Vagina (tissue), 2 donors: ENCODE measurements at places on chromosomes 1 and 21. TPM values are rescaled to one million over a fixed set of nuclear protein-coding genes. Genes with fewer than 3 reads are reported as not detected.
A peak's percentile ranks its signal among the peaks of the same experiment; 100 is the strongest.

- H3K27me3 ChIP-seq: no peaks in the 10 kb centered on the region
- no peaks in the 10 kb centered on the region for H3K4me1 ChIP-seq
- no peaks in the 10 kb centered on the region for H3K36me3 ChIP-seq
- no peak for DNase-seq
- H3K4me3 ChIP-seq: no peak overlapping the region
Measured at GRCh38 chr1:223558512-223558911, 107.0 kb downstream of the CAPN8 start.

- no peaks in the 10 kb centered on the region for H3K4me1 ChIP-seq
- no peak overlapping the region for H3K4me3 ChIP-seq
- no peaks in the 10 kb centered on the region for H3K27me3 ChIP-seq
- DNase-seq: no peak
- H3K27ac ChIP-seq: no peak overlapping the region
Measured at GRCh38 chr1:227397354-227397978, 79.2 kb upstream of the CDC42BPA start.

- no peak overlapping the region for H3K27ac ChIP-seq
- no peaks in the 10 kb centered on the region for H3K36me3 ChIP-seq
- no peaks in the 10 kb centered on the region for H3K27me3 ChIP-seq
- no peak overlapping the region for H3K4me3 ChIP-seq
- peaks cover 39% of the 10 kb centered on the region for H3K4me1 ChIP-seq
- DNase-seq: no peak
Measured at GRCh38 chr1:91567583-91567982, 66.9 kb downstream of the CDC7 start.

DNA sequence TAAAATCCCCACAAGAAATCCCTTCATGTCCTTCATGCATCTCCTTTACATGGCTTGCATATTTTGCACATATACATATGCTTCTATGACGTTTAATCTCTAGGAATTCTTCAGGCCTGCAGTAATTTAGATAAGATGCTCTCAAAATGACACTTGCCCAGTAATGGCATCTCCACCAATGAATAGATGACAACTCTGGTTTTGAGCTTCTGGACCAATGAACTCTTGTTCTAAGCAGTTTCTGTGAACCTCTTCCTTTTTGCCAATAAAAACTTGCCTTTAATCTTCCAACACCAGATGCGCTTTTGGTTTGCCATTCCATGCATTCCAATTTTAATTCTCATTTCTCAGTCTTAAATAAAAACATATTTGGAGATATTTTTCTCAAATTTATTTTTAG lies 189.8 kb upstream of the OLFM3 start:
- no peaks in the 10 kb centered on the region for H3K4me1 ChIP-seq
- H3K4me3 ChIP-seq: no peak overlapping the region
- no peak for DNase-seq
- no peaks in the 10 kb centered on the region for H3K27me3 ChIP-seq

PLA2G5 gene
- total RNA-seq: 2.7 TPM

HSPB7 gene
- total RNA-seq: 19.4 TPM

GRCh38 chr1:28744184-28744583 lies 7.4 kb downstream of the YTHDF2 start:
- no peak overlapping the region for H3K4me3 ChIP-seq
- peaks cover 96% of the 10 kb centered on the region for H3K4me1 ChIP-seq
- peaks cover 25% of the 10 kb centered on the region for H3K36me3 ChIP-seq
- H3K27ac ChIP-seq: no peak overlapping the region

NR5A2 gene
- 0.98 TPM for total RNA-seq

- H3K4me3 ChIP-seq: no peak overlapping the region
- H3K27ac ChIP-seq: no peak overlapping the region
- H3K36me3 ChIP-seq: no peaks in the 10 kb centered on the region
- no peaks in the 10 kb centered on the region for H3K27me3 ChIP-seq
Measured at GRCh38 chr21:14080764-14081096, 130.0 kb downstream of the LIPI start.

DNA sequence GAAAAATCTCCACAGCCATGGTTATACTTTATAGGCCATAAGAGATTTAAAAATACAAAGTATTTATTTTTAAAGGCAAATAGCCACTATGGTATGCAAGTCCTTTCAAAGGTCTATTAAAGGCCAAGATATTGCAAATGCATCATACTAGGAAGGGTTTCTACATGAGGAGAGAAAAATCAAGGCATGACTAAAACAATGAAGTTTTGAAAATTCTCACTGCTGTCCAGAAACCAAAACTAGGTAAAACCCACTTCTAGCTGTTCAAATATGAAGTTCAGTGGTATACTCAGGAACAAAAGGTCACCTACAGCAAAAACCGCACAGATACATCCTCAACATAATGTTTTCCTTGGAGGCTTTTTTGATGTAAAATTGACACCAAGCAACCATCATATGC lies 75.0 kb downstream of the EPS15 start:
- H3K27ac ChIP-seq: no peak overlapping the region
- DNase-seq: no peak
- no peaks in the 10 kb centered on the region for H3K27me3 ChIP-seq
- no peaks in the 10 kb centered on the region for H3K36me3 ChIP-seq
- H3K4me1 ChIP-seq: no peaks in the 10 kb centered on the region
- H3K4me3 ChIP-seq: no peak overlapping the region

S100A8 gene
- 1,155 TPM for total RNA-seq

ANGPTL3 gene
- total RNA-seq: not detected

DNA sequence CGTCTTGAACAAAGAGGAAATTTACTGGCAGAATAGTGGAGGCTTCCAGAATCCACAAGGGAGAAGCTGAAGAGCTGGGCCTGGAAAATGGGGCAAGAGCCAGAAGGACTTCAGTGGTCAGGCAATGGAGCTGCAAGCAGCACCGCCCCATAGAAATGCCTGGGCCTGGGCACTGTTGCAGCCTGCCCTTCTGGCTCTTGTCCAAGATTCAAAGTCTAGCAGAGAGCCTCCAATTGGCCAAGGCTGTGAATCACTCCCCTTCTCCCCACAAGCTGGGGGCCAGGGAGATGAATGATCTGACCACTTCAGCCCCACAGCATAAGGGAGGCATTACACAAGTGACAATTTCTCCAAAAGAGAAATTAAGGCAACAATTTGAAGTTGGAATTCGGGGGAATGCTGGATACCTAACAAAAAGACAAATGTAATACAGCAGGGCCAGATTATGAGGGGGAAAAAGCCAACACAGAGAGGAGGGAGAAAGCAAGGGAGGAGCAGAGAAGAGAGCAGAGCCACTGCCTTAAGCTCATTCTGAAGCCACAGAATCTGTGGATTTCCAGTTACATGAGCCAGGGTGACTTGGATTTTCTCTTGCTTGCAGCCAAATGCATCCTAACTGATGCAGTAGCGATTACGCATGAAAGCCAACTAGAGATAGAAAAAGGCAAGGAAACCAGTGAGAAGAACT lies 80.3 kb downstream of the LRIG2 start:
- no peaks in the 10 kb centered on the region for H3K27me3 ChIP-seq
- H3K4me1 ChIP-seq: no peaks in the 10 kb centered on the region
- H3K4me3 ChIP-seq: no peak overlapping the region
- no peak for DNase-seq

- DNase-seq: no peak
- peak overlapping the region; percentile 93 for H3K4me3 ChIP-seq
- H3K36me3 ChIP-seq: no peaks in the 10 kb centered on the region
- peak overlapping the region; percentile 83 for H3K27ac ChIP-seq
Measured at GRCh38 chr1:201955729-201956143, 433 bp downstream of the TIMM17A start.

GRCh38 chr21:36641886-36642285 lies 57.0 kb upstream of the SIM2 start:
- no peaks in the 10 kb centered on the region for H3K27me3 ChIP-seq
- DNase-seq: no peak
- no peaks in the 10 kb centered on the region for H3K36me3 ChIP-seq
- H3K27ac ChIP-seq: no peak overlapping the region

GRCh38 chr1:153919876-153920852 lies 2.6 kb downstream of the GATAD2B start:
- no peaks in the 10 kb centered on the region for H3K27me3 ChIP-seq
- H3K27ac ChIP-seq: peak overlapping the region; percentile 25
- DNase-seq: no peak

DNA sequence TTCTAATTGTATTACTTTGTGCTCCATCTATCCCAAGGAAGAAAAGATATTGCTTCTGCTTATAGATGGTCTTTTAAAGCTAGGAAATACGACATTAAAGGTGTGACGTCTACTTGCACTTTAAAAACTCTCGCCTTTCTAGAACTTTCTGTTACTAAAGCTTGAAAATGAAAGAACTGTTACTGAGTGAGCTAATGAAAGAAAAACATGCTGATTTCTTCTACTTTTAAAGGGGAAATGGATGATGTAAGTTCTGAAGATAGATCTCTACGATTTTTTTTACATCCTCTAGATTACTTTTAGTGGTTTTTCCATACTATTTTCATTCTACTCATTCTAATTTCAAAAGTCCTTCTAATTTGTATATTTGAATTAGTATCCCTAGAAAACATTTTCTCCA lies 387.5 kb downstream of the USP25 start:
- no peaks in the 10 kb centered on the region for H3K27me3 ChIP-seq
- H3K36me3 ChIP-seq: no peaks in the 10 kb centered on the region
- peak overlapping the region; percentile 15 for H3K4me3 ChIP-seq
- no peak for DNase-seq
- peak overlapping the region; percentile 70 for H3K27ac ChIP-seq
- H3K4me1 ChIP-seq: peaks cover 24% of the 10 kb centered on the region

CRABP2 gene
- 97.7 TPM for total RNA-seq

GRCh38 chr1:212683357-212683722 lies 16.3 kb downstream of the BATF3 start:
- no peaks in the 10 kb centered on the region for H3K4me1 ChIP-seq
- H3K36me3 ChIP-seq: no peaks in the 10 kb centered on the region
- H3K4me3 ChIP-seq: no peak overlapping the region

CENPF gene
- 6.4 TPM for total RNA-seq

GRCh38 chr1:212613440-212614335 lies 5.1 kb downstream of the ATF3 start:
- no peak for DNase-seq
- H3K4me3 ChIP-seq: no peak overlapping the region
- H3K36me3 ChIP-seq: no peaks in the 10 kb centered on the region
- no peaks in the 10 kb centered on the region for H3K27me3 ChIP-seq
- H3K4me1 ChIP-seq: peaks cover 19% of the 10 kb centered on the region

DNA sequence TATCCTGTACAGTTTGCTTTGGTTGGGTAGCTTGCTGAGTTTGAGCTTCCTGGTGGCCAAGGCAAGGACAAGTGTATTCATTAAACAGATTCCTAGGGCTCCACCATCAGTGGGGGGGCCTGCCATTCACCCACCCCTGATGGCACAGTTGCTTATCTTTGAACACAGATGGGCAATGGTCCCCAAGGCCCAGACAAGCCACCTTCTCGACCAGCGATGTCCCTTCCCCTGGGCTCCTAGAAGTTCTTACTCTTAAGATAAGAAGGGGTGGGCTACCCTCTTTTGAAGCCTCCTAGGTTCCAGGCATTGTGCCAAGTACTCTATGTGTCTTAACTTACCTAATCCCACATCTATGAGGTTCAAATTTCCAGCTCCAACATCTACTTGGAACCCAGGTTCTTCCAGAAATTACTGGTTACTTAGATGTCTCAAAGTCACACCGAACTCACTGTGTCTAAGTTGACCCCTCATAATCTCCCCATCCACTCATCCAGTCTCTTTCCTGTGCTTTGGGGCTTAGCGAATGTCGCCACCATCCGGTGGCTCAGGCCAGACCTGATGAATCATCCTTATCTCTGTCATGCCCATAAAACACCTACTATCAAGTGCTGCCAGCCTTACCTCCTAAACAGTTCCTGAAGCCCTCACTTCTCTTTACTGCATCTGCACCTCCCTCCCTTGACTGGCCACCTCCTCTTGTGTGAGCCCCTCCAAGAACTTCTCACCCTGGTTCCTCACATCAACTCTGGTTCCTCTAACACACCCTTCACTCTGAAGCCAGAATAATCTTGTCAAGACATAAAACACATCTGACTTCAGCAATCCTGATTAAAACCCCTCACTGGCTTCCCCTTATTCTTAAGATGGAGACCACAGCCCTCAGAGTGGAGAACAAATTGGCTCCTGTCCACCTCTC lies 50.1 kb downstream of the KLHDC7A start:
- H3K27ac ChIP-seq: no peak overlapping the region
- DNase-seq: peak; percentile 77
- H3K27me3 ChIP-seq: no peaks in the 10 kb centered on the region
- no peaks in the 10 kb centered on the region for H3K36me3 ChIP-seq
- H3K4me3 ChIP-seq: no peak overlapping the region
- no peaks in the 10 kb centered on the region for H3K4me1 ChIP-seq

TEKT2 gene
- not detected for total RNA-seq

DNA sequence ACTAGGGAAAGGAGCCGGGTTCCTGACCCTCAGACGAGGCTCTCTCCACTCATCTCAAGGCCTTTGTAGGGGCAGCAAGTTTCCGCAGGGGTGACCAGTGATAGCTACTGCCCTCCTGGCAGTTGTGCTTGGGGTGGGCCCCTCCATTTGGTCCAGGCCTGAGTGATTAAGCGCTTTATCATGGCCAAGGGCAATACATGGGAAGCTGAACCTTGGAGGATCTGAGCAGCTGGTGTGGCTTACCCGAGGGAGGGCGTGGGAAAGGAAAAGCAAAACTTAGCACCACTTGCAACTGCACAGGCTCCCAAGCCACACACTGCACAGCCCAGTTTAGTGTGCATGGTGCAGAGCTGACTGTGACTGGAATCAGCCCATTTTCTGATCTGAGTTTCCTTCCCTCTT lies 47.8 kb downstream of the GADD45A start:
- H3K36me3 ChIP-seq: no peaks in the 10 kb centered on the region
- H3K4me3 ChIP-seq: no peak overlapping the region
- H3K27me3 ChIP-seq: no peaks in the 10 kb centered on the region
- DNase-seq: no peak

DNA sequence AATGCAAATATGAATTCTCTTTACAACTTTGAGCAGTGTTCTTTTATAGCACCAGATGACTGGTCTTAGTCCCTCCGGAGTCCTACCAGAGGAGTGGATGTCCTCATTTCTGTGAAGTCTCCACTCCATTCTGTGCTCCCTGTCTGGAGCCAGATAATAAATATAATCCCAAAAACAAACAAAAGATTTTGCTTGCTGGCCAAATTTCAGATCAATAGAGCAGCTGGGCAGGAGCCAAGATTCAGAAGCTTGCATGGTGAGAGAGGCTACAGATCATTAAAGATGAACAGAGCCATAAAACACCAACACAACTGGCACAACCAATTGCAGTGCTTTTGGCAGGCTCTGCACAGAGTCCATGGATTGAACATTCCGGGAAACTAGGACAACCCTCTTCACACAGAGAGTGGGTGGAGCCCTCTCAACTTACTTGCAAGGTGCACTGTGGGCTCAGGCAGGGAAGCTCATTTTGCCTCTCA lies 231.5 kb upstream of the SNX7 start:
- no peaks in the 10 kb centered on the region for H3K36me3 ChIP-seq
- no peak overlapping the region for H3K4me3 ChIP-seq
- no peak for DNase-seq
- H3K27ac ChIP-seq: no peak overlapping the region
- no peaks in the 10 kb centered on the region for H3K27me3 ChIP-seq
- H3K4me1 ChIP-seq: no peaks in the 10 kb centered on the region

GRCh38 chr21:42443181-42443785 lies 39.6 kb downstream of the UBASH3A start:
- H3K4me1 ChIP-seq: no peaks in the 10 kb centered on the region
- no peak for DNase-seq
- H3K4me3 ChIP-seq: no peak overlapping the region
- no peaks in the 10 kb centered on the region for H3K36me3 ChIP-seq
- H3K27ac ChIP-seq: no peak overlapping the region
- no peaks in the 10 kb centered on the region for H3K27me3 ChIP-seq

KRTAP10-1 gene
- total RNA-seq: not detected
